ENCODE measurements at places on chromosomes 11 and 22. TPM values are rescaled to one million over a fixed set of nuclear protein-coding genes. Genes with fewer than 3 reads are reported as not detected.

Gene NXPE1
- total RNA-seq: not detected

Gene CTNND1
- 174 TPM for total RNA-seq

DNA sequence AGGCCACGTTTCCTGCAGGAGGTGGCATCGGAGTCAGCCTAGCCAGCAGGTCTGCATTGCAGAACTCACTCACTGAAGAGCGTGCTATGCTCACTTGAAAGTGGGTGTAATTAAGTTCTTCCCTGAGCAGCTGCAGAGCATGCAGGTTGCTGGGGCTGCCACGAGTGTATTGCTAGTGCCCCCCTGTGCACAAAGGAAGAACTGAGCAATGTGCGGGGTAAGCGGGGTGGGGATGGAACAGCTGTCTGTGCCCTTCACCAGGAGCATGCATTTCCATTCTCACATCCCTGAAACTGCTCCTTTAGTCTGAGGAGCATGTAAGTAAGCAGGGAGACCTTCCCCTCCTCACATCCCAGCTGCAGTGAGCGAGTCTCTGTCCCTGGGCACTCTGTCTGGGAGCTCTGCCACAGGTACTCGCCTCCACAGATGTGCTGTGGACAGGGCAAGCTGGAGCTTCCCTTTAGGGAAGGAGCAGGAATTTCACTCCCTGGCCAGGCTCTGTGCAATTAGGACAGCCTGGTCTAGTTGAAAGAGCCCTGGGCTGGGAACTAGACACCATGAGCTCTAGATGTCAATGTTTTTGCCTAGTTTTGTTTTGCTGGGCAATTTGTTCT is 1031.8 kb downstream of the NTM start:
- H3K36me3 ChIP-seq: no peaks in the 10 kb centered on the region
- H3K4me3 ChIP-seq: no peak overlapping the region
- peaks cover 65% of the 10 kb centered on the region for H3K27me3 ChIP-seq
- H3K4me1 ChIP-seq: no peaks in the 10 kb centered on the region
- DNase-seq: peak; percentile 68
- no peak overlapping the region for H3K27ac ChIP-seq

DNA sequence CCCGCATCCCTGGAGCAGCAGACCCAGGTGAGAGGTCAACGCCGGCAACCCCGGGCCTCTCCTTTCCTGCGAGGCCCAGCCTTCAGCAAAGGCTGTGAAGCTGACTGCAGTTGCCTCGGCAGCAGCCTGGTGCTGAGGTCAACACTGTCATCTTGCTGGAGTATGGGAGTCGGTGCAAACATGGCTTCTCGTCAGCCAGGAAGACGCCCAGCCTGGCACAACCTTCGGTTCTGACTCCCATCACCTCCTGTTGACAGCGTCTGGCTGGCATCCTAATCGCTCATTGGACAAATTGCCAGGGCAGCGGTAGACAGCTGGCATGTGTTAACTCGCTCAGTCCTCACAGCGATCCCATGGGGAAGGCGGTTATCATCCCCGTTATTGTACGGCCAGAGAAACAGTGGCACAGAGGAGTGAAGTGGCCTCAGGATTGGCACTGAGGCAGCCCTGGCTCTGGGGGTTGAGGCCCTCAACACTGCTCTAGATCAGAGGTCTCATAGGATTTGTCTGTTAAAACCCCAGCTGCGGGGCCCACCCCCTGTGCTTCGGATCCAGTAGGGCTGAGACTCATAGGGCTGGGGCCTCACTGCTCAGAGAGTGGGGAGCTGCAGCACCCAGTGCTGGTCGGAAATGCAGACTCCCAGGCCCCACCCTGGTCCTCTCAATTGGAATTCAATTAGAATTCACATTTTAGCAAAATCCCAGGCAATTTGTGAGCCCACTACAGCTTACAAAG is 39.3 kb upstream of the TP53I11 start:
- DNase-seq: peak; percentile 50

DNA sequence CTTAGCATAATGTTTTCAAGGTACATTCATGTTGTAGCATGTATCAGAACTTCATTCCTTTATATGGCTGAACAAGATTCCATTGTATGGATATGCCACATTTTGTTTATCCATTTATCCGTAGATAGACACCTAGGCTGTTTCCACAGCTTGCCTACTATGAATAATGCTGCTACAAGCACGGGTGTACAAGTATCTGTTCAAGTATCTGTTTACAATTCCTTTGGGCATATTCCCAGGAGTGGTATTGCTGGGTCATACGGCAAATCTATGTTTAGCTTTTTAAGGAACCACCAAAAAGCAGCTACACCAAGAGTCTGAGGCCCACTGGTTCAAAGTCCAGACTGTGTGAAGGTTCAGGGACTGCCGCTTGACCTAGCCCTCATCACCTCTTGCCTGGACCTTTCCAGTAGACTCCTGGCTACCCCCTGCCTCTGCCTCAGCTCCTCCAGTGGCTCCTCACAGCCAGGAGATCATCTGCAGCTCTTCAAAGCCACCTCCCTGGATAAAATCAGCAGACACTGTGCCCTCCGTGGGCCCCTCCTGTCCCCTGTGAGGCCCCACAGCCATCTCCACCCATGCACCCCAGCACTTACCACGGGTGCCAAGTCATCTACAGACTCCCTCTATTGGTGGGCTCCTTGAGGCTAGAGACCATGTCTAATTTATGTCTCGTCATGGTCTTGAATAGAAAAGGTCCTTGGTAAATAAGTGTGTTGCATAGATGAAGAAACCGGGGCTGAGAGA is 160.3 kb downstream of the MN1 start:
- DNase-seq: peak; percentile 9
- no peaks in the 10 kb centered on the region for H3K36me3 ChIP-seq
- no peaks in the 10 kb centered on the region for H3K4me1 ChIP-seq
- no peak overlapping the region for H3K4me3 ChIP-seq
- no peaks in the 10 kb centered on the region for H3K27me3 ChIP-seq

DNA sequence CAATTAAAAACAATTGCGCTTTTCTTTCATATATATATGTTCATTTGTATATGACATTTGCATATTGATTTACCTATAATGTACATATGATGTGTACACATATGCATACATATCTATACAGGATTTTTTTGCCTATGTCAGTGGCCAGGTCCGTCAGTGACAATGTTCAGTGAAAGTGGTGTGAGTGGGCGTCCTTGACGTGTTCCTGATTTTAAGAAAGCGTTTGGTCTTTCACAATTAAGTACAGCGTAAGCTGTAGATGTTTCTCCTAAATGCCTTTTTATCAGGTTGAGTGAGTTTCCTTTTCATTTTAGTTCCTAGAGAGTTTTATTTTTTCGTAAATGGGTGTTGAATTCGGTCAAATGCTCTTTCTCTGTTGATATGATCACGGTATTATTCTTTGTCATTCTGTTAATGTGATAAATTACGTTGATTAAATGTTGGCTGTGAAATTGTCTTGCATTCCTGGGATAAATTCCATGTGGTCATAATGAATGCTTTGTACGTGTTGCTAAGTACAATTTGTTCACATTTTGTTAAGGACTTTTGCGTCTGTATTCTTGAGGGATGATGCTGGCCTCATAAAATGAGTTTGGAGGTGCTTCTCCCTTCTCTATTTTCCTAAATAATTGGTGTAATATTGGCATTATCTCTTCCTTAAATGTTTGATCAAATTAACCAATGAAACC is 10.6 kb upstream of the GNB1L start:
- no peak overlapping the region for H3K4me3 ChIP-seq
- DNase-seq: no peak
- no peak overlapping the region for H3K27ac ChIP-seq
- H3K27me3 ChIP-seq: no peaks in the 10 kb centered on the region

GRCh38 chr11:33984682-33985389 is 66.7 kb upstream of the CAPRIN1 start:
- H3K4me1 ChIP-seq: peaks cover 30% of the 10 kb centered on the region
- no peak overlapping the region for H3K4me3 ChIP-seq
- peak; percentile 79 for DNase-seq
- H3K36me3 ChIP-seq: no peaks in the 10 kb centered on the region
- no peaks in the 10 kb centered on the region for H3K27me3 ChIP-seq

DNA sequence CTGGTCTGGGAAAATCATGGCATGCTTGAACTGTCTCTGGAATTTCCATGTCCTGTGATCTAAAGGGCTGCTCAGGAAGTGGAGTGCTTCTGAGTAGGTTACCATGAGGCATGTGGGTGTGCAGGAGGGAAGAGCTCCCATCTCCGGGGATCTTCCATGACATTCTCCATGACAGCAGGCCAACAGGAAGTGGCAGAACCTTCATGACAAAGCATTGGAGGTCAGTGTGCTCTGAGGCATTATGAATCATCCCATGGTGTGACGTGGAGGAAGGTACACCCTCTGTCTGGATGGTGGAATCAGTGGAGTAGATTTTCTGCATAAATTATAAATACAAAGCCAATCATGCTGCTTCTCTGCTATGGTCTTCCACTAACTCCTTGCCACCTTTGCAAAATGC is 139.6 kb upstream of the E2F8 start:
- DNase-seq: peak; percentile 3
- H3K27me3 ChIP-seq: peaks cover 32% of the 10 kb centered on the region
- H3K4me3 ChIP-seq: no peak overlapping the region
- no peak overlapping the region for H3K27ac ChIP-seq
- H3K36me3 ChIP-seq: no peaks in the 10 kb centered on the region
- H3K4me1 ChIP-seq: no peaks in the 10 kb centered on the region

DNA sequence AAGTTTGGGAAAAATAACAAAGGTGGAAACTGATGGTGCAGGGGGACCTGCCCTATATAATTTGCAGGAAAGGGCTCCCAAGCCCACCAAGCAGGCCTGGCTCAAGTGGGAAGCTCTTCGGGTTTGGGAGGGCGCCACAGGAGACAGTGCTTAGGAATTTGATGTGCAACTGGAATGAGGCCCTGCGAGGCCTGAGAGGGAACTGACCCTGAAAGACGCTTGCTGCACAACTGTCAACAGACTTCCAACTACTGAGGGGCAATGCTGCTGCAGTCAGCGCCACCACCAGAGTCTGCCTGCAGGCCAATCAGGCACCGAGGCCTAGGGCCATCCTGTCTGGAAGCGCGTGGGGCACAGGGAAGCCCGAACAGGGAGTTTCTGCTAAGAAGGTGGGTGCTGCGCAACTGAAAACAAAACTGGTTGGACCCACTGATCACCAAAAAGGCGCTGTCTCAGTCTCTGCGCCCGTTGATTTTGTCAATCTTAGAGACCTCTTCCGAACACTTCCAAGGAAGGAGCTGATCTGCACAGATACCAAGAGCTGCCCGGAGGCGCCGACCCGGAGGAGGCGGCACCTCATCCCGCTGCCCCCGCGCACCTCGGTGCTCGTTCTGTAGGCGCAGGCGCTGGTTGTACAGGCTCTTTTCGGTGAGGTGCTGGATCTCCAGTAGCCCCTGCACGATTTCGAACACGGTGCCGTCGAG is 667 bp downstream of the DGCR6L start:
- peaks cover 3% of the 10 kb centered on the region for H3K4me1 ChIP-seq
- no peaks in the 10 kb centered on the region for H3K27me3 ChIP-seq
- H3K27ac ChIP-seq: peak overlapping the region; percentile 96
- peak overlapping the region; percentile 95 for H3K4me3 ChIP-seq
